ENCODE measurements at places on chromosomes 5 and 9. TPM values are rescaled to one million over a fixed set of nuclear protein-coding genes. Genes with fewer than 3 reads are reported as not detected.

GRCh38 chr5:164332349-164333196 lies 827.2 kb downstream of the MAT2B start:
- no peaks in the 10 kb centered on the region for H3K27me3 ChIP-seq
- H3K27ac ChIP-seq = no peak overlapping the region
- H3K36me3 ChIP-seq = no peaks in the 10 kb centered on the region
- no peaks in the 10 kb centered on the region for H3K4me1 ChIP-seq
- no peak overlapping the region for H3K4me3 ChIP-seq

Gene DPYSL3
- total RNA-seq = 1.1 TPM

- H3K27ac ChIP-seq = no peak overlapping the region
- no peaks in the 10 kb centered on the region for H3K27me3 ChIP-seq
- no peaks in the 10 kb centered on the region for H3K4me1 ChIP-seq
- no peak for DNase-seq
These were observed 17.6 kb downstream of the GM2A start for GRCh38 chr5:151270599-151270998.

Gene ANKRD18A
- 9.6 TPM for total RNA-seq

Gene TESK1
- 55.0 TPM for total RNA-seq

DNA sequence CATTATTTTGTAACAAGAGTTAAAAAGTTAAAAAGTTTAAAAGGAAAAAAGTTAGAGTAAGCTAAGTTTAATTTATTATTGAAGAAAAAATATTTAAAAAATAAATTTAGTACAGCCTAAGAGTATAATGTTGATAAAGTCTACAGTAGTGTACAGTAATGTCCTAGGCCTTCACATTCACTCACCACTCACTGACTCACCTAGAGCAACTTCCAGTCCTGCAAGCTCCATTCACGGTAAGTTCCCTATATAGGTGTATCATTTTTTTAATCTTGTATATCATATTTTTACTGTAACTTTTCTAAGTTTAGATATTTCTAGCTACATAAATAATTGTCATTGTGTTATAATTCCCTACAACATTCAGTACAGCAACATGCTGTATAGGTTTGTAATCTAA lies 69.4 kb upstream of the PANK3 start:
- DNase-seq = no peak
- H3K36me3 ChIP-seq = no peaks in the 10 kb centered on the region
- no peak overlapping the region for H3K4me3 ChIP-seq
- no peak overlapping the region for H3K27ac ChIP-seq
- peaks cover 3% of the 10 kb centered on the region for H3K27me3 ChIP-seq

DNA sequence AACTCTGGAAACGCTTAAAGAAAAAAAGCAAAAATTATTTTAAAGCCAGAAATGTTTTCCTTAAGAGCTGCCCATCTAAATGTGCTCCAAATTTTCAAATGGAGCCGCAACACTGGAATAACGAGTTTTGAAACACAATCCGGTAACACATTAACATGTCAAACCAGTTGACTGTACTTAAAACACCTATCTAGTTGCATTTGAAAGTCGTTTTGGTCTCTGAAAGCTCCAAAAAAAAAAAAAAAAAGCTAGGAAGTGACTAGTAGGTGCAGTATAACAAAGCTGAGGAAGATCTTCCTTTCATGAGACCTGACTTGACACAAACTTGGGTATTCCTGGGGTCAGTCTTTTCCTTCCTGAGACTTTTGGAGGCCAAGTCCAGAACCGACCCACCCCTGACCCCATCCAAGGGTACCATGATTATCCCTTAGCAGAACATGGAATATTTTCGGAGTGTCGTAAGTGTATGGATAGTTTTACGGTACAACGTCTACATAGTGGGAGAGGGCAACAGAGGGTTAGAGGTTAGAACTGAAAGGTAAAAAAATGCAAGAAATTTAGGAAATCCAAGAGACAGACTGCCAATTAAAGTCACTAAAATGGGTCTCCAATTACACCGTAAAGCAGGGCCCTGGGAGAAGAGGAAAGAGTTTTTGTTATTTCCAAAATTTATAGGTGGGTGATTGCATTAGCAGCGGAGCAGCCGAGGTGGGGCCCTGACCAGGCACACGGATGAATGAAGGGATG lies 812 bp downstream of the CETN3 start:
- no peak for DNase-seq
- H3K36me3 ChIP-seq = peaks cover 17% of the 10 kb centered on the region

All from Panc1 (cell line).